ENCODE measurements at places on chromosomes 16 and 17. TPM values are rescaled to one million over a fixed set of nuclear protein-coding genes. Genes with fewer than 3 reads are reported as not detected.

Gene CACNG5
- not detected for total RNA-seq

Gene HOXB7
- total RNA-seq, result 1.7 TPM

Gene SPATA20
- total RNA-seq, result 62.6 TPM

Gene BRD7
- 58.7 TPM for total RNA-seq

Gene ZNF469
- total RNA-seq, result 7.5 TPM

DNA sequence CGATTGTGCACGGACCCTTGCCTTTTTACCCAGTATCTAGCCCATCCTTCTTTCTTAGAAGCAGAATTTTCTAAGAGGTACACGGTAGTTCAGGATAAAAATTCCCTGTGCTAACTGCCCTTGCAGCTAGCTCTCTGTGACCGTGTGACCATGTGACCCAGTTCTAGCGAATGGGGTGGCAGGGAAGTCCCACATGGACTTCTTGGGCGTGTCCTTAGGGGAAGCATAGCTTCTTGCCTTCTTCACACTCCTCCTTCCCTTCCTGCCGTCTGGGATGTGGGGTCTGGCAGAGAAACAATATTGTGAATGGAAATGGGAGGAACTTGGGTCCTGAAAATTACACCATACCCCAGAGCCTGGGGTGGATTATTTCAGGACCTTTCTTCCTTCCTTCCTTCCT, 670.7 kb downstream of the MAF start:
- DNase-seq, result no peak

GRCh38 chr17:38852771-38853291, 690 bp downstream of the RPL23 start:
- DNase-seq, result no peak

Measured in ovary (tissue), 10 donors.